Panc1 (cell line): ENCODE measurements at places on chromosomes 6 and 20.

DNA sequence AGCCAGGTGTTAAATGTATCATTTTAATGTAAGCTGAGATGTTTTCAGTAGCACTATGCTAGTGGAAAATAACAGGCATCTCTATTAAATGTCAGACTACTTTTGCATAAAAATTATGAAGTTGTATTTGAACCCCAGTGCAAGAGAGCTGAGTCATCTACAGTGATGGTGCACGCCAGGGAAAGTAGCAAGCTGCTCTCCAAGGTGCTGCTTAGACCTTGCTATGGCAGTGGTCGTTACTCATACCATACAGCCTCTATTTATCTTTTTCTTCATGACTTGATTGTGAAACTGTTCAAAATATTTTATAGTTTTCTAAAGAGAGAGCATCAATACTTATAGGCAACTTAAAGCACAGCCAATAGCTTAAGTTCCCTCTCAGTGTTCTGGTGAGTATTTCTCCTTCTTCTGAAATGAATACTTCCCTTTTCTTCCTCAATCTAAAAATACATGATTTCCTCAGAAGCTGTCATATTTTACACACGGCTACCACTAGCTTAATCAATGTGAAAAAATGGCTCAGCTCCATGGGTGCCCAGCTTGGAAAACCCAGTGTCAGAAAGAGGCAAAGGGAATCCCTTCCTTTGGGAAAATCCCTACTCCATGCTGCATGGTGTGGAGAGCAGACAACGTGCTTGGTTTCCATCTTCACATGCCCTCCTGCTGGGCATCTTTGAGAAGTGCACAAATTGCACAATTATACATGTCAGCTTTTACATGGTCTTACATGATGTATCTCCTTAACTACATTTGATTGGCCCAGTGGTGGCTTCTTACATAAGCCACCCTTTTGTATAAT lies 105.6 kb downstream of the ELOVL4 start:
- no peak for DNase-seq

DNA sequence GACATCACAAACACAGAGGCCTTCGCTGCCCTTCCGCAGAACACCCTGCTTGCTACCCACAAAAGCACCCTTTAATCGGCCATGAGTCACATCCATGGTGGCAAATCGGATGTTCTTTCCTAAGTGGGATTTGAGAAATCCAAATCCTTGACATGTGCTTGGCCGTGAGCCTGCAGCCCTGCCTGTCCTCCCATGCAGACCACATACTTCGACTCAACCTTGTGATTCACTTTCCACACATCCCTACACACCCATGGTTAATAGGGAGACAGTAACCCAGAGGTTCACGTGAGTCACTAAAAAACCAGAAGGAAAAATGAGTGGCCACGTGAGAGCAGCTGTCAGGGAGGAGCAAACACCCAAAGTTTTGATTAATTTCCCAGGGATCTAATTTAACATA lies 19.4 kb downstream of the RAMACL start:
- peak; percentile 24 for DNase-seq

GRCh38 chr20:11354846-11355245 lies 562.8 kb upstream of the BTBD3 start:
- no peak for DNase-seq

GRCh38 chr6:166306378-166307081 lies 1.7 kb downstream of the PRR18 start:
- no peak for DNase-seq

- DNase-seq, result no peak
These were observed 17.7 kb downstream of the MAS1 start for GRCh38 chr6:159908535-159908934.

- DNase-seq, result no peak
These were observed 163.0 kb downstream of the TBX18 start for GRCh38 chr6:84601366-84601765.

GRCh38 chr6:143745166-143746133 lies 67.7 kb downstream of the PHACTR2 start:
- DNase-seq, result no peak

DNA sequence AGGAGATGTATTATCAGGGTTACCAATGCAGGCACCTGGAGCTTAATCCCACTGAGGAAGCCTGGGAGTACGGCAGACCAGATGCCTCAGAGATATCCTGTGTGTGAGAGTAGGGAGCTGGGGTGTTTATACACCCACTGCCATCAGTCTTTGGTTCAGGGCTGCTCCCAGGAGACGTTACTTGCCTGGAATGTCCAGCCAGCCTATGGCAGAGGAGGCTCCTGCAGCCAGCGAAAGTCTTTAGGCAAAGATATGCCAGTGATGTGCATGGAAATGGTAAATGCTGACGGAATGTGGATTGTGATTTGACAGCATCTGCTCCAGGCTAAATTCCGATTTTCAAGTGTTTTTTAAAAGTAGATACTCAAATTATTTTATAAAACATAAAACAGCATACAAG lies 282.0 kb downstream of the BTBD3 start:
- no peak for DNase-seq

GRCh38 chr6:2665146-2666070 lies 85.3 kb downstream of the MYLK4 start:
- DNase-seq, result no peak

GRCh38 chr20:20207872-20208271 lies 155.5 kb downstream of the CFAP61 start:
- DNase-seq, result no peak

DNA sequence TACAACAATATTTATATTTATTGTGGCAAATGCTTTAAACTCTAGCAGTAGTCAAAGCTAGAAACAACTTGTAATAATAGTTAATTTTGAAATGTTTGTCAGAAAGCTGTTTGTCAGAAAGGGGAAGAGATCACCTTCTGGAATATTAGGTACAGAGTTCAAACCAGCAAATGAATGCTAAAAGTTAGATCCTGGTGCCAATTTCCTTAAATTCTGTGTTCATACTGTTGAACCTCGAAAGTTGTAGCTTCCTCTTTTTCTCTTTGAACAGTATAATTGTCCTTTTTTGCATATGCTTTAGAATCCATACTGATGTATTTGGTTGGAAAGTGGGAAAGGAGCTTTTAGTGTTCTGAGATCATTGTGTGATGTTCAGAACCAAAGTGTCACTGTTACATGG lies 22.4 kb downstream of the ITCH start:
- no peak for DNase-seq

DNA sequence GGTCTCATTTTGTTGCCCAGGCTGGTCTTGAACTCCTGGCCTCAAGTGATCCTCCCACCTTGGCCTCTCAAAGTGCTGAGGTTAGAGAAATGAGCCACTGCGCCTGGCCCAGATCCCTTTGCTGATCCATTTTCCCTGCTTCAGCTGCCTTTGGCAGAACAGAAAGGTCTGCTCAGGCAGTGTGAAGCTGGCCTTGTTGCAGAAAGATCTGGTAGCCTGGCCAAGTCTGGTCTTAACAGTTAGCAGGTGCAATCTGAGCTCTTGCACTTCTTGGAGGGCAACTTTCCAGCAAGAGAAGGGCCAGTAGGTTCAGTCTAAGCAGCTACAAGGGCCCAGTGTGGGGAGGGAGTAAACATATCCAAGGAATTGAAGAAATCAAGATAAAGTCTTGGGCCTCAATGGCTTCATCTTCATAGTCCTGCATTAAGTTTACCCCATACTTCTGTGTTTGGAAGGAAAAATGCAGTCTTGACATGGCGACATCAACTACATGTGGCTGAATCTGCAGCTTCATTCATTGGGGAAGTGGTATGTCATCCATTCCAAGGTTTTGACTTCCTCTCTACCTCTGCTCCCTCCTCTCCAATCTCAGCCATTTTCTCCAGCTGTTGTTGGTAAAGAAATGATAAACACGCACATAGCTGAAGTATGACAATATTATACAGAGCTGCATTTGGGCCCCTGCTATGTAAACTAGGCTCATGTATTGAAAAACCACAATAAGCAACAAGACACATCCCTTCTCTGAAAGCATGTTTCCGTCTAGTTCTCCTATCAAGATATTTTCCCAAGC lies 39.0 kb upstream of the NEDD9 start:
- no peak for DNase-seq

GRCh38 chr6:82511546-82511945 lies 147.9 kb downstream of the TPBG start:
- no peak for DNase-seq

DNA sequence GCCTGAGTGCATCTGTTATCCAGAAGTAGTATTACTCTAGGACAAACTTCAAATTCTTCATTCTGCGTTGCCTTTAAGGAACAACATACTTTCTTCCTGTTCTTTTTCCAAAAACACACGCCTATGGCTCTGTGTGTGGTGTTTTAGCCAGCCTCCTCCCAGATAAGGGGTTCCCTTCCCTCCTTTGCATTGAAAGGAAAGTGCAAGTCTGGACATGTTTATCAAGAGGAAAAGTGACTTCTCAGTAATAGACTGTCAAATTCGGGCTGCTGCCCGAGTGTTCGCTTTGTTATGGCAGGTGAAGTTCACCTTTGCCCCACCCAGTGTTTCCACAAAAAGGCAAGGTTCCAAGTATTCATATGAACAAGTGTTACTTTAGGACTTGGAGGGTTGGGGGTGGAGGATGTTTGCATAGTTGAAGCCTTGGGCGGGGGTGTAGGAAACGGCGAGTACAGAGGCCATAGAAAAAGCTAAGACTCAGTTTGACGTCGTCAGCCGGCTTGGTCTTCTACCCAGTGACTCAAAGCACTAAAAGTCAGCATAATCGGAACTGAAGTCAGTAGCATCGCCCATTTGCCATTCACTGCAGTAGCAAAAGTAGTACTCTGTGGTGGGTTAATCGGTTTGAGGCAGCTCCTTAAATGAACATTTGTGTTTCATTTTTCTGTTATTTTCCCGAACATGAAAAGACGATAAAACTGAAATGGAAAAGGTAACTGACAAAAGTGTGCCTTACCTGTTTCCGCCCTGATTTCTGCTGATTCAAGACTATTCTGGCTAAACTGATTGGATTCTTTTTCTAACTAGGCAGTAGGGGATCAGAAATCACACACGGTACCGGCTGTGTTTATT lies 12.5 kb downstream of the PRDM1 start:
- no peak for DNase-seq

- DNase-seq, result no peak
These were observed 56.6 kb downstream of the E2F3 start for GRCh38 chr6:20458027-20458894.

DNA sequence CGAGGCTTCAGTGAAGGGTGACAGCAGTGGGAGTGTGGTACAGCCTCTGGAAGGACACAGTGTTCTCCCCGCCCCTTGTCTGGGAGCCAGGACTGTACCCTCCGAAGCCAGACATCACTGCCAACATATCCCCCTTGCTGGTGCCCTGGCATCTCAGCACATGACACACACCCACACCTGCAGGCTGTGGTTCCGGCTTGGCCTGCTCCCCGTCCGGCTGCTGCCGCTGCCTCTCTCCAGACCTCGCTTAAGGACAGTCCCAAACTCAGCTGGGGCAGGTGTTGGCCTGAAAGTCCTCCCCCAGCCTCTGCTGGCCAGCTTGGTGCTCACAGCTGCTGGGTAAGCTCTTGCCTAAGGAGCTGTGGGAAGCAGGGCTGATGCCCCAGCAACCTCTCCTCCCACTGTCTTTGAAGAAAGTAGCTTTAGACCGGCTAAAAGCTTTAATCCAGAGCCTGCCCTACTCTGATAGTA lies 7.0 kb downstream of the EMILIN3 start:
- DNase-seq, result no peak

- no peak for DNase-seq
These were observed 1223.7 kb upstream of the EYS start for GRCh38 chr6:66930559-66931290.

DNA sequence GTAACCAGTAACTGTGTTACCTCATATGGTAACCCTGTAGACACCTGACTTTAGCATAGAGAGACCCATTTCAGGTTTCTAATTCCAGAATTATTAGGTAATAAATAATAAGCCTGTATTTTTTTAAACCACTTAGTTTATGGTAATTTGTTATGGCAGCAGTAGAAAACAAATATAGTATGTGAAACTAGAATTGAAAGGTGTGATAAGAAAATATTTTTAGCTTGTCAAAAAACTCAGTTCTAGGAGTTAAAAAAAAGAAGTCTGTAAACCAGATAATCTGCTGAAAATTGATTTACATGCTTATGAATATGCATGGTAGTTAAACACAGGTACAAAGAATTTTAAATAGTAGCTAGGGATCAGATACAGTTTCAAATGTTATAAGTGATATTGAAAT lies 695.0 kb upstream of the GJE1 start:
- DNase-seq, result no peak
